ENCODE measurements at places on chromosomes 16 and 17.

DNA sequence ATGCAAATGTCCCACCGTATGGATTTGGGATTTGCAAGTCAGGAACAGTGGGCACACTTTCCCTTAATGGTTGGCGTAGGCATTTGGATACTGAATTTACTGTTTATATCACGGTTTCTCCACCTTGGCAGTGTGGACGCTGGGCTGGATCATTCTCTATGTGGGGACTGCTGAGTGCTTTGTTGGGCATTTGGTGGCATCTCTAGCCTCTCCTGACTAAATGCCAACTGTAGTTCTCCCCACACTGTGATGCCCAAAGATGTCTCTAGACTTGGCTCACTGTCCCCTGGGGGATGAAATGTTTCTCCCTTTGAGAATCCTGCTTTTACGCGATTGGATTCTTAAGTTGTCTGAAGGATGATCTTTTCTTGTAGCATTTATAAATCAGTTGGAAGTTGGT is 49.0 kb downstream of the RBFOX1 start:
- DNase-seq: no peak

DNA sequence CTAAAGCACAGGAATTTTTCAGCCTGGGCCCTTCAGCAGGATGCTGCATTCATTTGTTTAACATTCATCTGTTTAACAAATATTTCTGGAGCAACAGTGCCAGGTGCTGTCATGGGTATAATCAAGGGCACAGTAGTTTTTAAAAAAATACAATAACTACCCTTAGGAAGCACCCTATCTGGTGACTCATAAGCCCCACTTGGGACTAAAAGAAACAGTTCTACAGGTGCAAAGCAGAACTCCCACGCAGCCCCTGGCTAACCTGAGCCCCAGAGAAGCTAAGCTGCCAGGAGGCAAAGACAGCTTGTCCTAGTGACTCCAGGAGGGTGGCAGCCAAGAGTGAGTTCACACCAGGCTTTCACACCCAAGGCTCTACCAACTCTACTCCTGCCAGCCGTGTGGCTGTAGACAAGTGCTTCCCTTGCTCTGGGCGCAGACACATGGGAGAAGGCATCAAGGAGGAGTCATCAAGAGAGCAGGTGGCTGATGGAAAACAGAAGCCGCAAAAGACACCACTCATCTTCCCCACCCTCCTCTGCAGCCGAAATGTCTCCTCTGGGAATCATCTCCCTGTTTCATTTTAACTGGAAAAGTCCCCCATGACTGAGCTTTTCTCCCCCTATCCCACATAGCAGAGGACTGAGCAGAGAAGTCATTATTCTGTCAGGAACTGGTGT is 14.4 kb downstream of the CUEDC1 start:
- DNase-seq: no peak

DNA sequence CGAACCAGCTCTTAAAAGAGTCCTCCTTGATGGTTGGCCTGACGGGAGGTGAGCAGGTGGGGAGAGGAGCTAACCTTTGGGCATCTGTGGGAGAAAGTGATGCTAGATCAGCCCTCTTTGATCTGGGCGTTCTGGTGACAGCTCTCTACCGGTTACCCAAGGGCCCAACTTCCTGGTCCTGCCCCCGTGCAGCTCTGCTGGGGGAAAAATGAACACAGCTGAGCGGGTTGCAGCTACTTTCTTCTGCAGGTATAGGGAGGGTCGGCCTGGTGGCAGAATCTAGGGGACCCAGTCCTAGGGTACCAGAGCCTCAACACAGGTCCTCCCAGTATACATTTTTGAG is 2.9 kb downstream of the SHISA9 start:
- no peak for DNase-seq

DNA sequence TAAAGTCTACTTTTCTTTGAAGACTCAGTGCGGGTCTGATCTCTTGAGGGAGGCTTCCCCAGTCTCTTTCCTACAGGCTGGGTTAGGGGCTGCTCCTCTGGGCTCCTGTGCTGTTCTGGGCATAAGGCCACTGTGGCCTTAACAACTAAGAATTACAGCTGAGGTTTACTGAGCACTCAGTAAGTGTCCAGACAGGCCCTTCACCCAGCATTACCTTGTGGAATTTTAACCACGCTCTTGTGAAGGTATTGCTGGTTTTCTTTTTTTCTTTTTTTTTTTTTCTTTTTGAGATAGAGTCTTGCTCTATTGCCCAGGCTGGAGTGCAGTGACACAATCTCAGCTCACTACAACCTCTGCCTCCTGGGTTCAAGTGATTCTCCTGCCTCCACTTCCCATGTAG is 3.6 kb upstream of the CA4 start:
- DNase-seq: no peak

GRCh38 chr16:57773655-57774295 is 28.5 kb downstream of the KIFC3 start:
- DNase-seq: no peak

All from HTR-8/SVneo (cell line).